Urinary bladder (tissue), 4 donors: ENCODE measurements at places on chromosomes 4 and X.

DNA sequence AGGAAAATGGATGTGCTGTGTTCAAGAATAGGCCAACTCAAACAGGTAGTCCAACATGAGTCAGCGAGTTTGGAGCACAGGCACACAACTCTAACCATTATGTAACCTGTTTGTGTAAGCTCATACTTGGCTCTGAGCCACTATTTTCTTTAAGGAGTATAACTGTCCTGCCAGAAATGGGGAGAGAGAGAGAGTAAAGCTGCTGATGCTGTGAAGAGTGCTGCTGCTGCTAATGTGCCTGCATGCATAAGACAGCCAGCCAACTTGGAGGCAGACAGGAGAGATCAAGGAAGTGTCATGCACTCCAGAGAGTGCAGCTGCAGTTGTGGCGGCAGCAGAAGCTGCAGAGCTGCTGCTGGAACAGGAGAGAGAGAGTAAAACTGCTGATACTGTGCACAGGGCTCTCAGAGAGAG is 11.7 kb upstream of the STATH start:
- peak; percentile 14 for DNase-seq

- no peak for DNase-seq
These were observed 841.7 kb upstream of the POU3F4 start for GRCh38 chrX:82666355-82666754.

- no peak for DNase-seq
These were observed 459.9 kb upstream of the GNPDA2 start for GRCh38 chr4:45186249-45186648.

DNA sequence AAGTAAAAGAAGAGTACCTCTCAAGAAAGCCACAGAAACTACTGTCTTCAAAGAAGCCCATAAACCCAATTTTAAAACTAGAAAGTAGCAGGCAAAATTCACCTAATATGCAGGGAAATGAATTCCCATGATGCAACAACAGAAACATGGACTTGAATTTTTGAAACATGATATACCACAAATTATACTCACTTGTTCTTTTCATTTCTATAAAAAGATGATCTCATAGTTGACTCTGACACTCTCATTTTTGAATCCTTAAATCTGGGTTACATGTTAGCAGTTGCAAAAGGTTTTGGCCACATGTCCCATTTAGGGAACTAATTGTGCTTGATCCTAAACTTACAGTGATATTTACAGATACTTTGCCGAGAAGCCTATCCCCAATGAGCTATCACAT is 1130.8 kb downstream of the FAT4 start:
- DNase-seq = no peak

GRCh38 chrX:13688384-13688957 is 457 bp upstream of the RAB9A start:
- DNase-seq = no peak
